ENCODE measurements at places on chromosomes 1 and 21.

- DNase-seq = no peak
Measured at GRCh38 chr1:238060061-238060460, 169.3 kb upstream of the ZP4 start.

DNA sequence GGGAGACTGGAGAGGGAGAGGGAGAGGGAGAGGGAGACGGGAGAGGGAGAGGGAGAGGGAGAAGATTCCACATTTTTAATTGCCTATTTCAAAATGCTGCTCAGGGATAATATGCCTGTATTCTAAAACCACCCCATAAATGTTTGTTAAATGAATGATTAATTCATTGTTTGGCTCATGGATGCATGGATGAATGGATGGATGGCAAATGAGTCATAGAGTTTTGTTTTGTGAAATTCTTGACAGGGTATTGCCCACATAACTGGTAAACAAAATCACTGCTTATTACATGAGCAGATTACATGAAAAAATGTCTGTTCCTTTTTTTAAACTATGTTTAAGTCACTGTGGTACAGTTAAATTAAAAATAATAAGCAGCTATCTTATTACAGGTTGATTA lies 220.4 kb downstream of the ZP4 start:
- no peak for DNase-seq

GRCh38 chr21:17903029-17903806 lies 84.1 kb upstream of the C21orf91 start:
- DNase-seq = peak; percentile 8

DNA sequence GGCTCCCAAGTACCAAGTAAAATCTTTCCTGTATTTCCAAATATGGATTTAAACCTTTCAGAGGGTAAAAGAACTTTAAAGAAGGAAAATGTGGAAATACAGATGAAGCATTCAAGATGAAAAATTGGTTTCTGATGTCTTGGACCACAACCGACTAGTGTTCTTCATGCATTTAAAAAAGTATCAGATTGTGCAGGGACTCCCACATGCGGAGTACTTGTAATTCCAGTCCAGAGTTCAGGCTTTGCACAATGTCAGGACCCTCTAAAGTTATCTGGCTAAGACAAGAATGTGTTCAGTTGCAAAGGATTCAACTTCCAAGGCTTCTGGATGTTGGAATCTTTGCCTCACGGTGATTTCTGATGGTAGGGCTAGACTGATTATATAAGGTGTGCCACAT lies 66.7 kb downstream of the RGL1 start:
- DNase-seq = no peak

GRCh38 chr1:182680901-182681567 lies 3.4 kb downstream of the RGS8 start:
- DNase-seq = no peak

DNA sequence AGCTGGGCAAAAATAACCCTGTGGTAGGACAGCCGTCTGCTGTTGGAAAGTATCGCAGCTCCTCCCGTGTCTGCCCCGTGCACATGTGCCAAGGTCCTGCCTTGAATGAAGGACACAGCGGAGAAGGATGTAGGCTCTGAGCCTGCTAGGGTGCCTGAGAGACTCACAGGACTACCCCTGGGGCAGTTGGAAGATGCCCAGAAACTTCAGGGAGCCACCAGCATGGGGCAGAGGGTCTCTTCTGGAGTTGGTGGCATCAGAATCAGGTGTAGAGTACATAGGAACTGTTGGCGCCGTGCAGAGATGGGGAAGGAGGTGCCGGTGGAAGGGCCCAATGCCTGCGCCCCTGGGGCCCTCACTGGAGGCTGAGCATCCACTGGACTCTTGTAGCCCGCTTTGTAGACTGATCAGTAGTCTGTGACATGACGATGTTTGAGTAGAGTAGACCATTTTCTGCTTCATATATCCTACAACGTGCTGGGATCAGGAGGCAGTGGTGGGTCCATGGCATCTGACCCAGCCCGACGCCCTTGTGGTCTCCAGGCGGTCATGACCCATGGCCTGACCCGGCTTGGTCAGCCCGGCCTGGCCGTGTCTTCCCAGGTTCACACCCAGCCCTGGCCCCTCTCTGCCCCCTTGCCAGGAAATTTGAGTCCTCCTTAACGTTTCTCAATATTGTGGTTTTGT lies 5.3 kb upstream of the C1orf174 start:
- DNase-seq = no peak

DNA sequence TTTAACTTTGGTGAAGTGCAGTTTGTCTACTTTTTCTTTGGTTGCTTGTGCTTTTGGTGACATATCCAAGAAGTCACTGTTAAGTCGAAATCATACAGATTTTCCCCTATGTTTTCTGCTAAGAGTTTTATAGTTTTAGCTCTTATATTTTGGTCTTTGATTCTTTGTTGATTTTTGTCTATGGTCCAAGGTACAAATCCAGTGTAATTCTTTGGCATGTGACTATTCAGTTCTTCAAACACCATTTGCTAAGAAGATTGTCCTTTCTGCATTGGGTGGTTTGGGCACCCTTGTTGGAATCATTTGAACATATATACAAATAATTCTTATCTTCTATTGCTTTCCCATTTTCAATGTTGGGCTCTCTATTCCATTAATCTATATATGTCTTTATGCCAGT lies 16.2 kb downstream of the HIPK1 start:
- DNase-seq = no peak

DNA sequence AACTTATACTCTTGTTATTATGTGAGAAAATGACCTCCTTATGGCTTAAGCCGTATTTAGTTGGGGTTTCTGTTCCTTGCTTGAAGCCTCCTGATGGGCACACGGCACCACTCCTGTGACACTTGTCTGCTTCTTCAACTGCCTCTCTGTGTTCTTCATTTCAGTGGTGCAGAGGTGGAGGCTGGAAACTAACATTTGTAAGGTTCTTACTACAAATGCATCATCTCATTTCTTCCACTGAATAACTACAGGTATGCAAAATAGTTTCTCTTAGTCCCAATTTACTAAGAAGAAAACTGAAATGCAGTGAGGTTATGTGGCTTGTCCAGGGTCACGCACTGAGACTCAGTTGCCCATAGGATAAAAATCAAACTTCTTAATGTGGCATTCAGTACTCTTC lies 23.6 kb upstream of the ZNF362 start:
- no peak for DNase-seq

GRCh38 chr1:201409440-201409839 lies 10.3 kb upstream of the LAD1 start:
- DNase-seq = no peak

- DNase-seq = no peak
Measured at GRCh38 chr1:209720826-209721225, 16.2 kb downstream of the HSD11B1 start.

DNA sequence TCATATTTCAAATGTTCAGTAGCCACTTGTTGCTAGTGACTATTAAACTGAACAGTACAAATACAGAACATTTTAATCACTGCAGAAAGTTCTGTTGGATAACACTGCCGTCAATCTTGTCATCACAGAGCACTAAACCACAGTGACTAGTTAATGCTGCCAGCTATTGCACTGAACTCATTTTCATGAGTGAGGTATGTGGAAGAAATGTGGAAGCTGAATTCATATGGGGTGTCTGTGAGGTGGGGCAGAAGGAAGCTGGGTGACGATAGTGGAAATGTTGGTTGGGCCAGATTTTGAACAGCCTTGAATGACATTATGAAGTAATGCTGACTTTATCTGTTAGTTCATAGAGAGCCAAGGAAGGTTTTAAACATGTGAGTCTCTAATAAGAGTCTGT lies 49.6 kb downstream of the OSBPL9 start:
- DNase-seq = no peak

DNA sequence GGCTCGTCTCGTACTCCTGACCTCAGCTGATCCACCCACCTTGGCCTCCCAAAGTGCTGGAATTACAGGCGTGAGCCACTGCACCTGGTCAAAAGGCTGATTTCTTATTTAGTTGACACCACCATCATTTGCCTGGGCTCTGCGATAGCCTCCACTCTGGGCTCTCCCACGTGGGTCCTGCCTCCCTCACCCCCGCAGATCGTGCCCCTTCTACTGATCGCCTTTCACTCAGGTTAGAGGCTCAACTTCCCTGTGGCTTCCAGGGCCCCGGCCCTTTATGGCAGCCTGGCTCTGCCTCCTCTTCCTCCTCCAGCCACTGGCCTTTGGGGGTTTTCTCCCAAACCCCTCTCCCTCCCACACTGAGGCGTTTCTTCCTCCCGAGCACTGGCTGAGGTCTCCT lies 2.5 kb upstream of the MFAP2 start:
- no peak for DNase-seq

DNA sequence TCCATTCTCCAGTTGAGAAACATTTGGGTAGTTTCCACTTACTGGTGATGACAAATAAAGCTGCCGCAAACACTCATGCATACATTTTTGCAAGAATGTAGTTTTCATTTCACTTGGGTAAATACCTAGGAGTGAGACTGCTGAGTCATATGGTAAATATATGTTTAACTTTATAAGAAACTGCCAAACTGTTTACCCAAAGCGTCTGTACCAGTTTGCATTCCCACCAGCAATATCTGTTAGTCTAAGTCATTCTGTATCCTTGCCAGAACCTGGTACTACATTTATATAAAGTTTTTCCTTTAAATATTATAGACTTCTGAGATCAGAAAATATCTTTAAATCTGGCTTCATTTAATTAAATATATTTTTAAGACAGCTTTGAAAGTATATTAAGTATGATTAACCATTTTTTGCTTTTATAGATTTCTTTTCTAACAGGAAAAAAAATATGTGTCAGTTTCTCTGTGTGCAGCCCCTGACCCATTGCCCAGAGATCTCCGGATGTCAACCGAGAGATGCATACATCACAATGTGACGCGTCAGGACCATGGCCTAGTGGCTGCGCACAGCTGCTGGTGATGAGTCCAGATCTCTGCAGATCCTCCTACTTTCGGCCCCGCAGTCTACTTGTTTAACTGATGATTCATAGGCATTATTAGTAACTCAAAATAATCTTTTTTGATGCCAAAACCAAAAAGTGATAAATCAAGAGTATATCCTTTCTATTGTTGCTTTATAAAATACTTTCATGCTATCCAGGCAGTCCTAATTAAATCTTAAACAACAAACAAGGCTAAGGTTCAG lies 227.1 kb upstream of the MAP1LC3C start:
- DNase-seq = no peak

DNA sequence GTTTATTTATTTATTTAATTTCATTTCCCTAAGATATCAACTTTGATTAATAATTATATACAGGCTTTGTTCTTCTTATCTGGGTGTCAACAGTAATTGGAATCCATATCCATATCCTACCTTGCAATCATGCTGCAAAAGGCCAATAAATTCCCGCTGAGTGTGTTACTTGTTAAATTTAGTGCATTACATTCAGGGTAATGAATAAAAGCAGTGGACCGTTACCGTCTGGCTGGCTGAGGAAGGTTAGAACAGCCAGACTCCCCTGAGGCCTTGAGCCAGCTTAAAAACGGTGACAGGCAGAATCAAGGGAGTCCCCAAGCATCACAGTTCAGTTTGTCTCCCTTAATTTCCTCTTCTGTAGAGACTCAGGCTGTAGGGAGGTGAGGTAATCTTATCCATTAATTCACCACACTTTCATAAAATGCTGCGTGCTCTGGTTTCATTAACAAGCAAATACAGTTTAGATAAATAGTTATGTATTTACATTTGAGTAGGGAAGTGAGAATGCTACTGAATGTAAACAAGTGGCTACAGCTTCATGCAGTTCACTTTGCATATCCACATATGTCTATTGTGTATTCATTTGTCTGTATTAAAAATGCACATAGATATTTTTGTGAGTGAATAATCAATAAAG lies 888.2 kb upstream of the CXADR start:
- DNase-seq = no peak

DNA sequence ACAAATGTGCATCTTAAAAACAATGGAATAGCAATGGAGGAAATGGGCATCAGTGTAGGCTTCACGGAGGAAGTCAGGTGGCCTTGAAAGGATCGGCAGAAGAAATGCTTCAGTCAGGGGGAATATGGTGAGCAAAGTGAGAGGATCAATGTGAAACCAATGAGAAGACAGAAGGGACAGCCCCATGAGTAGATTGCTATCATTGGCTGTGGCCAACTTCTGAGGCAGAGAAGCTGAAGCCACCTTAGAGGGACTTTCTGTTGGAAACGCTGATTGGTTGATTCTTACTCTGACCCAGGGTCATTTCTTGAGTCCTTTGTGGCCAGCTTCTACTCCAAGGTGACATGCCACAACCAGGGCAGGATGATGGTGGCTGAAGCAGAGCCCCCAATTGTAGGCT lies 130.7 kb upstream of the ZNF648 start:
- no peak for DNase-seq
